ENCODE measurements at places on chromosomes 16 and 17.

GRCh38 chr17:1617620-1618174 is 10.9 kb downstream of the SLC43A2 start:
- DNase-seq: no peak

- DNase-seq: no peak
Measured at GRCh38 chr16:58530179-58530578, 14.9 kb downstream of the SETD6 start.

DNA sequence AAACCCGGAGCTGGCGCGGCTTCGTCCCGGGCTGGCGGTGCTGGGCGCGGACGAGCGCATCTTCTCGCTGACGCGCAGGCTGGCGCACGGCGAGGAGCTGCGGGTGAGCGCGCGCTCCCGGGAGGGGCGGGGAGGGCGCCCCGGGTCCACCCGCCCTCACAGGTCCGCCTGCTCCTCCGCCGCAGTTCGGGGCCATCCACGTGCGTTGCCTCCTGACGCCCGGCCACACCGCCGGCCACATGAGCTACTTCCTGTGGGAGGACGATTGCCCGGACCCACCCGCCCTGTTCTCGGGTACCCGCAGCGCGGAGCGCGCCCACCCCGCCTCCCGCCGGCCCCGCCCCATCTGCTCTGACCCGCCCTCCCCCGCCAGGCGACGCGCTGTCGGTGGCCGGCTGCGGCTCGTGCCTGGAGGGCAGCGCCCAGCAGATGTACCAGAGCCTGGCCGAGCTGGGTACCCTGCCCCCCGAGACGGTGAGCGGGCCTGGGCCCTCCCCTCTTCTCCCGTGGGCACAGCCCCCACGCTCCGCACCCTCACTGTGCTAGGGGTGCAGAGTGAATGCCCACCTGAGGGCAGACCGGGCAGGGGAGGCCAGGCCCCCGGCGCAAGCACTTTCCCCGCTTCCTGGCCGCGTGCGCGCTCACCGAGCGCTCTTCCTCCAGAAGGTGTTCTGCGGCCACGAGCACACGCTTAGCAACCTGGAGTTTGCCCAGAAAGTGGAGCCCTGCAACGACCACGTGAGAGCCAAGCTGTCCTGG is 1.4 kb downstream of the HAGHL start:
- peak; percentile 75 for DNase-seq

- DNase-seq: no peak
Measured at GRCh38 chr16:10343124-10343760, 42.6 kb upstream of the ATF7IP2 start.

GRCh38 chr17:66087073-66087472 is 104.9 kb downstream of the CEP112 start:
- no peak for DNase-seq

DNA sequence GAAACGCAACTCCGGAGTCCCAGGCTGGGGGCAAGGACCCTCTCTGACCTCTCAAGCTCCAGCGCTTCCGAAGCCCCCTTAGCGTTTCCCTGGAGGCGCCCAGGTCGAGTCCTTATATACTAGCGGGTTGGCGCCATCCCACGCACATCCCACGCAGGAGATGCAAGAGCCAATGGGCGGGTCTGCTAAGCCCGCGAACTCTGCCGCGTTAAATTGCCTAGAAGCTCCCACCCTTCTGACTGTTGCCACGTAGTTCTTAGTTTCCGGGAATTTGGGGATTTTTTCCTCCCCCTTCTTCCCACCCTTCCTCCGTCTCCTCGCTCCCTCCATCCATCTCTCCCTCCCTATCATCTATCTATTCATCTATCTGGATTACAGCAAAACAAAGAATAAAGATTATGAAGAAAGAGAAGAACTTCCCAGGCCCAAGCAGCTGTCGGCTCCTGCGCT is at the start of gene SLFN11:
Gene SLFN11, minus strand, starts transcription at position 88 of the 450 bp plus-strand sequence. CDS start 9,814 bp downstream, outside the sequence.
- peak; percentile 69 for DNase-seq

DNA sequence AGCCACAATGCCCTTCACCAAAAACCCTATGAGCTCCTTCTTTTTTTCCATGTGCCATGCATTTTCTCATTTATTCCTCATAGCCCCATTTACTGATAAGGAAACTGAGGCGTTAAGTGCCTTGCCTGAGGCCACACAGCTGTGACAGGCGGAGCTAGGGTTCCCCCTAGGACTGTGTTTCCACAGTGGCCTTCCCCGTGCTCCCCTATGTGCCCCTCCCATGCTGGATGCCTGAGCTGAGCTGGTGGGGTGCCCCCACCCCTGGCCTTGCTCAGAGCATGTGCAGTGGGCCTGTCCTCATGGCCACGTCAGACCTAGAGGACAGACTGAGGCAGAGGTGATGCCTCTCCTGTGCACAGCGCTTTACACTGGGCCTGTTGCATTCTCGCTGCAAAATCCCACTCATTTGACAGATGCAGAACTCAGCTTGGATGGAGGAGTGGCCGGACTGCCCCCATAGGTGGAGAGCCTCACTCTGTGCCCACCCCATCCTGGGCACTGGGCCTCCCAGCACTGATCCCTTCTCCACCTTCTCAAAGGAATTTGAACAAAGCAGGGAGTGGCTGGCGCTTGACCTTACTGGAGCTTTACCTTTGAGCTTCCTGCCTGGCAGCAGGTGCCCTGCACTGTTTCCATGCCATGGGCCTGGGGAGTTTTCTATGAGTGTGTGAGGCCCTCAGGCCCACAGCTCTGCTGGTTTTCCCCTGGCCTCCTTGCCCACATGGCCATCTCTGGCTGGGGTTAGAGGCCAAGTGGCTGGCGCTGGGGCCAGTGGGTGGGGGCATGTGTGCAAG is 2.6 kb downstream of the MAP2K3 start:
- DNase-seq: no peak

DNA sequence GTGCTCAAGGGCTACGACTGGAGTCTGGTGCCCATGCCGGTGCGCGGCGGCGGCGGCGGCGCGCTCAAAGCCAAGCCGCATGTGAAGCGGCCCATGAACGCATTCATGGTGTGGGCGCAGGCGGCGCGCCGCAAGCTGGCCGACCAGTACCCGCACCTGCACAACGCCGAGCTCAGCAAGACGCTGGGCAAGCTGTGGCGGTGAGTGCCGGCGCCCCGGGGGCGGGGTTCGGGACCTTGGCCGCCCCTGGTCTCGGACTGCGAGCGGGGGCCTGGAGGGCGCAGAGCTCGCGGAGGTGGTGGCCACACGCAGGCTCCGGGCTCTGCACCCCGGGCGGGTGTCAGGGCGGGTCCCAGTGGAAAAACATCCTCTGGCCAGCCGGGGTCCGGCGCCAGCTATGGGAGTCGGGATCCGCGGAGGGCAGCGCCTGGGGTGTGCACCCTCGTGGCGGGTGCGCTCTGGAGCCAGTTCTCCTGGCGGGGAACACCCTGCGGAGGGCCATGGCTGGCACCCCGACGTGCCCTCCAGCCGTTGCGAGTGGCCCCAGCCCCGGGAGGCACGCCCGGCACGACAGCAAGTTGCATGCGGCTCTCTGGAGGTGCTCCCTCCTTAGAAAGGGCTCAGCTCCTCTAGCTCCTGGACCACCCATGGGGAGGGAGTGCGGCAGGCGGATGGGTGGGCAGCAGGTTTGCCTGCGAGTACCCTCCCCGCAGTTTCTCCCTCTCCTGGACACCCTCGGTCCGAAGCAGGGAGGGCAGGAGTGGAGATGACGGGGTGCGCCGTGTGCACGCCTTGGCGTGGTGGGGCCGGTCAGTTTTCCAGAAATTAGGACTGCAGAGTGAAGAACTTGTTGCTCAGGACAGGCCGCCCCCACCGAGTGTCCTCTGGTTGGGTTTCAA is 824 bp downstream of the SOX8 start:
- no peak for DNase-seq

DNA sequence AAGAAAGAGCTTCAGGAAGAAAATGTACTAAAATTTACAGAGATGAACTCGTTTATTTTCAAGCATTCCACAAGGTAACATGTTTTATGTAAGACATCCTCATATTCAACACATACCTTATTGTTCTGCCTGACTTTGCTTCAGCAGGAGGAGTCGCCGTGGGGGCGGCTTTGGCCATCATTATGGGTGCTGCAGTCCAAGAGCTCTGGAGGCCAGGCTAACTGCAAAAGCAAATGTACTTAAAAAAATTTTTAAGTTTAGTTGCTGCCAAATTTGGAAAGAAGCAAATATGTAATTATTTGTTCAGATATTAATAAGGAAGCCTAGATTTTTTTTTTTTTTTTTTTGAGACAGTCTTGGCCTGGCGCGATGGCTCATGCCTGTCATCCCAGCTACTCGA is 4.1 kb upstream of the SPG7 start:
- no peak for DNase-seq

DNA sequence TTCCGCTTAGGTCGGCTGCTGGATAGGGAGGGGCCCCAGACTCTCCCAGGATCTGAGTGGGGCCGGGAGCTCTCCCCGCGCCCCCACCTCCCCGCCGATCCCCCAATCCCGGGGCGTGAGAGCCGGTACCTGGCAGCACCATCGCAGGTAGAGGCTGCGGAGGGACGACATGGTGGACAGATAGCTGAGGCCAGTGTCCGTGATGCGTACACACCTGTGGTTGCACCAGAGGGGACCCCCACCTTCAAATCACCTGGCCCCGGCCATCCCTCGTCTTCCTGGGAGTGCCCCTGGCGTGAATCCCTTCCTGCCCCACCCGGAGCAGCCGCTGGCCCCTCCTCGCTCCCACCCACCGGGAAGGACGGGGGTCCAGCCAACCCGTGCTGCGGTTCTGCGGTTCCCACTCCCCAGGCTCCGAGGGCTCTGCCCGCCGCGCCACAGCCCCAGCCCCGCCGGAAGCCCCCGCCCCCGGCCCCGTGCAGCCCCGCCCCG is 4.7 kb upstream of the WDR24 start:
- DNase-seq: no peak

GRCh38 chr16:72961115-72961832 is 86.7 kb downstream of the ZFHX3 start:
- peak; percentile 47 for DNase-seq

GRCh38 chr17:45722161-45722560 is 62.0 kb upstream of the CRHR1 start:
- no peak for DNase-seq

DNA sequence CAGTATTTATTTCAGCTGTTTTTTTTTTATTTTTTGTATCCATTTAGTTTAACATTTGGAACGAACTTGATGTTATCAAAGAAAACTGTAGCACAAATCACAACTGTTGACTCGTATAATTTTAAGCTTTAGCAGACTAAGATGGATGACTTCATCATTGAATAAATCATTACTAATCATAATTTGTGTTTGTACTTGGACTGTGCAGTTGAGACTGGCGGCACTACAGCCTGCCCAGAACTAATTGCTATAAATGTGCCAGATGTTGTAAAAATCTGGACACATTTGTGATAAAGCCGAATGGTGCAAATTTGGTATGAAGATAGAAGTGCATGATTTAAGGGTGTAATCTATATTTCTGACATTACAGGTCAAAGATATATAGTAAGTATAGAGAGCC is 897.7 kb upstream of the CDH8 start:
- DNase-seq: no peak

DNA sequence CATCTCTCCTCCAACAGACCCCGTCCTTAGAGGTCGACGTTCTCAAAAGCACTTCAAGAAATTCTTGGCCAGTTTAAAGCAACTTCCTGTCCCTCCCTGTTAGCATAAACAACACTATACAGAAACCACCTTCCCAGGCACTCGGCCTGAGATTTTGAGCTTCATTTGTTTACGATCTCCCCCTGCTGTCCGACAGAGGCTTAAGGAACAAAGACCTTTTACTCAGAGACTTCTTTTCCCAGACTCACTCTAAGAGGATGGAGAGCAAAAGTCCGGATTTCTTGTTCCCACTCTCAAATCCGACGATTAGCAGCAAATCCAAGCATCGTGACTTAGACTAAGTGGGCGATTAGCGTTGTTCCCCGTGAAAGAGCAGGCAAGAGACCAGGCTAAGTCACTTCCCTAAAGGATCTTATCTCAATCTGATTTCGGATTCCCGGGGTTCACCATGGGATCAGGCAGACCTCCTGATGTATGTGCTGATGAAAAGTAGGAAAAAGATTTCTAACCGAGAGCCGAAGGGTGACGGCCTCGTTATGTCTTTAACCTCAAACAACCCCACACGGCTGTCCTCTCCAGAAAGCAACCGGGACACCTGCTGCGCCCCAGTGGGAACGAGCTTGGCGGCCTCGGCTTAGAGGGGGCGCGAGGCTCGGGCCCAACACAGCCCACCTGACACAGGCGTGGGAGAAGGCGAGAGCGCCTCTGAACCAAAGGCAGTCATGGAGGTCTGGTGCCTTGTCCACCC is 598 bp downstream of the INPP5K start:
- DNase-seq: peak; percentile 78

DNA sequence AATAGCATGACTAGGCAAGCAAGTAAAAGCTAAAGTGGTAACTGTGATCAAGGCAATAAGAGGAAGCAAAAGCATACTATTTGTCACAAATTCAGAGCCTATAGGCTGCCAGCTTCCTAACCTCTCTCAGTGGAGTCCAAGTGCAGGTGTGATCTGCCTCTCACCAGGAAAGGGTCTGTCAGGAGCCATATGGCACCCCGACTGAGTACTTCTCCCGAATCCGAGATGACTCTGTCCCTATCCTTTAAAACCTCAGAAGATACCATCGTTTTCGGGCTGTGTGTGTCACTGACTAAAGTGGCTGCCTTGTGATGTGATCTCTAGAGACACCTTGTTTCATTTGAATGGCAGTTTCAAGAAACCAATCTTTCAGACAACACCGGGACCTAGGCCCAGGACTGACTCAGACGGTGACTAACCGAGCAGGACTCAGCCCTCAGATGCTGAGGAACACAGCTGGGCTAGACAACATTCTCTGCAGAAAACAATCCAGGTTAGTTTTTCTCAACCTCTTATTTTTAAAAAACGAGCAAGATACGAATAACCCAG is 63.6 kb downstream of the SMG6 start:
- DNase-seq: no peak

- DNase-seq: peak; percentile 53
Measured at GRCh38 chr17:82241926-82242697, 13.3 kb downstream of the SLC16A3 start.

DNA sequence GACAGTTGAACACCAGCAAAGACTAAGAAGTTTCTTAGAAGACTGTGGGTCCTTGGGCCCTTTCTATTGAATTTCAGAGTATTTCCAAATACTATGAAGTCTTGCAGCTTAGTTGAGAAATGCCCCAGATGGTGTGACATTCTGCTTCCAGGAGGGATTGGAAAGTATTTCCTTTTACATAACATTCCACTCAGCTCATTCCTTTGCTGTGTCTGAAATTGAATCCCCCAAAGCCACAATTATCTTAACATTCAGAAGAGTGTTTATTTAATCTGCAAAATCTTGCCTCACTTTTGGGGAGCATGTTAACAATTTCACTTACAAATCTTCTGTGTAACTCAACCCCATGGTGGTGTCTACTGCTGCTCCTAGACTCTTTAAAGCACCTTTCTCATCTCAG is 307.7 kb downstream of the WWOX start:
- no peak for DNase-seq

DNA sequence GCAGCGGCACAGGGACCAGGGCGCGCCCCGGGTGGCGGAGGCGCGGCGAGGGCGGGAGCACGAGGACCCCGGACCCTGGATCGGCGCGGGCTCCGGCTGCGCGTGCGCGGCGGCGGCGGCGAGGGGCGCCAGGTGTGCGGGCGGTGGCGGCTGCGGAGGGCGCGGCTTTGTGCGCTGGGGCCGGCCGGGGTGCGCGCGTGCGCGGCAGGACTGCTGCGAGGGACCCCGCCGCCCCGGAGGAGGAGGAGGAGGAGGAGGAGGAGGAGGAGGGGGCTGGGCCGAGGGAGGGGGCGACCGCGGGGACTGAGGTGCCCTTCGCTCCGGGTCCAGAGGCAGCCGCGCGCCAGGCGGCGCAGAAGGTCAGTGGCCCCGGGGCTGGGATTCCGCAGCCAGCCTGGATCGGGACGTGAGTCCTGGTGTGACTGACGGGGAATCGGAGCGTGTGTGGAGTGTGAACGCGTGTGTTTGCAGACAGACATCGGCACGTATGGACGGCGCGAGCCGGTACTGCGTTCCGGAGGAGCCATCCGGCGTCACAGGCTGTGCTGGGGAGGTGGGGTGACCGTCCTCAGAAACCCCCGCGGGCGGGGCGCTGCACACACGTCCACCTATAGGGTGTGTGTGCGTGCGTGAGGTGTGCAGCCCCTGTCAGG is 19.5 kb upstream of the RAP1GAP2 start:
- no peak for DNase-seq
